ENCODE measurements at places on chromosomes 1 and 21.
A peak's percentile ranks its signal among the peaks of the same experiment; 100 is the strongest.

DNA sequence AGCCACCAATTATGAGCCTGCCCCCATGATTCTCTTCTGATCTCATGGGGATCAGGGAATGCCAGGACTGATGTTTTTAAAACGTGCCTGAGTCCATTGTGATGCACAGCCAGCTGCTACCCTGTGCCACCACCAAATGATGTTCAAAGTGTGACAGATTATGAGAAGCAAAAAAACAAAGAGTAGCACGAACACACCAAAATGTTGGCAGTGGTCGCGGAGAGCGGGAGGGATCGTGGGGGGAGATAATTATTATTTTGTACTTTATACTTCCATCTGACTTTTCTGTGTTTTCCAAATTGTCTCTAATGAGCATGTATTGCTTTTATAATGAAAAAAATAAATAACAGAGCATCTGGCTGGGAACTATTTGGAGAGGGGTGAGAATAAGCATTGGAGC is 50.5 kb downstream of the EPHB2 start:
- DNase-seq, result no peak

GRCh38 chr1:91696321-91696720 is 189.6 kb downstream of the TGFBR3 start:
- no peak for DNase-seq

DNA sequence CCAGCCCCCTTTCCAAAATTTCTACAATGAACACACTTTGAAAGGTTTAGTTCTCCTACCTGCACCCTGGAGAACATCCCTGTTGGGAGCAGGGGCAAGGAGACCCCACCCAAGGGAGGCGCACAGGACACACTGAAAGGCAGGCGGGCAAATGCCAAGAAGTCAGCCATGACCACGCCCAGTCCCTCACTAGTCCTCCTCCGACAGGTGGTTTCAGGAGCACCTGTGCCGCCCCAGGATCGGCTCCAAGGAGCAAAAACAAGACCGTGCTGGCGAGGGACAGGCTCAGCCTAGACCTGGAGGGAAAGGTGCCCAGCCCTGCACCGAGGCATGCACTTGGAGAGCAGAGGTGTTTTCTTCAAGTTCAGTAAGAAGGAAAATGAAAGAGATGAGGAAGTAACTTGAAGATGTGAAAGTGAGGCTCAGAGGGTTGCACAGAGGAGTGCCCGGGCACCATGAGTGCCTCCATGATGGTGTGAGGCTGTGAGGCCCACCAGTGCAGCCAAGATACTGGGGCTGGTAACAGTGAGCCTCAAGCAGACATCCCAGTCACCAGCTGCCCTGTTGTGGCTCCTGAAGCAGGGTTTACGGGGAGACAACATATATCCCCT is 19.6 kb upstream of the NADK start:
- no peak for DNase-seq

GRCh38 chr1:47894410-47895278 is 102.5 kb downstream of the TRABD2B start:
- DNase-seq, result peak; percentile 70

DNA sequence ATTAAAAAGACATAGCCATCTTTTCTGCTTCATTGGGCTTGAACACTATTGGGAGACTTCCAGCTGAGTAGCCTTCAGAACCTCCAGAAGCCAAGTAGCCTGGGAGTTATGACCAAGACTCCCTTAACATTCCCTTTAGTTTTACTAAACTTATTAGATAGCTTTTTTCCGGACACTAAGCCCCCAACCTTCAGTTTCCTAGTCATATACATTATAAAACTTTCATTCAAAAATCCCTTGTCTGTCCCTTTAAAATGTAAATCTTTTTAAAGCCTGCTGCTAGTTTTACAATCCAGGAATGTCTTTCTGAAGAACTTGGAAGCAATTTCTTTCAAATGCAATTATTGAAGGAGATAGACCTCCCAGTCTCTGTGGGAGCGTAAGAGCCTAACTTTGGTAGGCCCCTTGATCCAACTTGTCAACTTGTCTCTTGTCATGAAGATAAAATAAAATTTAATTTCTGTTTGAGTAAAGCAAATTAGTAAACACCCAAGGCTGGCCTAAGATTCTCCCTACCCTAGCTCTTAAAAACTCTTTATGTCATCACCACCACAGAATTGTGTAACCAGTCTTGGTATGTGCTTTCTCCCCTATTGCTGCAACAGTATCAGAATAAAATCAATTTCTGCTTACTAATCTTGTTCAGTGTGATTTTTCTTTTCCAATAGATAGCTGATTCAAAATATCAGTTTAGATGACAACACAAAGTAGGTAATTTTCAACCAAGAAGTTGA is 796.2 kb downstream of the PLA2G4A start:
- peak; percentile 57 for DNase-seq
